ENCODE measurements at places on chromosomes 1 and 21.

- no peak for DNase-seq
Observed at GRCh38 chr1:234489007-234489697, 10.2 kb upstream of the TARBP1 start.

- DNase-seq = no peak
Observed at GRCh38 chr1:67626861-67627235, 58.2 kb upstream of the GADD45A start.

DNA sequence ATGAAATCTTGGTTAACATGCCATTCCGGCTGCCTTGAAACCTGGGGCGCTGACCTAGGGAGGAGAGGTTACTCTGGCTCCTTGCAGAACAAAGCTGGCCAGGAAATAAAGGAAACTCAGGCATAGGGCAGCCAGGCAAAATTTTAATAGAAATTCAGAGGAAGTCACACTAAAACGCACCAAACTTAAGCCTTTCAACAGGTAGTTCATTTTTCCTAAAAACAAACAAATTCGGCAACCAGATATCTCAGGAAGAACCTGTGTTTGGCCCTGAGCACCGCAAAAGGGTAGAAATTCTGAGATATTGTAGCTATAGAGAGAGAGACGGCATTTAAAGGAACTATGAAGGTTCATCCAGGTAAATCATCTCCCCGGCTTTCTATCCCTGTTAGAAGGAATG is 13.1 kb downstream of the LYST start:
- no peak for DNase-seq

GRCh38 chr1:156198831-156199349 is 5.0 kb downstream of the SLC25A44 start:
- DNase-seq = no peak

- DNase-seq = no peak
Observed at GRCh38 chr1:5725406-5725805, 266.8 kb downstream of the NPHP4 start.

DNA sequence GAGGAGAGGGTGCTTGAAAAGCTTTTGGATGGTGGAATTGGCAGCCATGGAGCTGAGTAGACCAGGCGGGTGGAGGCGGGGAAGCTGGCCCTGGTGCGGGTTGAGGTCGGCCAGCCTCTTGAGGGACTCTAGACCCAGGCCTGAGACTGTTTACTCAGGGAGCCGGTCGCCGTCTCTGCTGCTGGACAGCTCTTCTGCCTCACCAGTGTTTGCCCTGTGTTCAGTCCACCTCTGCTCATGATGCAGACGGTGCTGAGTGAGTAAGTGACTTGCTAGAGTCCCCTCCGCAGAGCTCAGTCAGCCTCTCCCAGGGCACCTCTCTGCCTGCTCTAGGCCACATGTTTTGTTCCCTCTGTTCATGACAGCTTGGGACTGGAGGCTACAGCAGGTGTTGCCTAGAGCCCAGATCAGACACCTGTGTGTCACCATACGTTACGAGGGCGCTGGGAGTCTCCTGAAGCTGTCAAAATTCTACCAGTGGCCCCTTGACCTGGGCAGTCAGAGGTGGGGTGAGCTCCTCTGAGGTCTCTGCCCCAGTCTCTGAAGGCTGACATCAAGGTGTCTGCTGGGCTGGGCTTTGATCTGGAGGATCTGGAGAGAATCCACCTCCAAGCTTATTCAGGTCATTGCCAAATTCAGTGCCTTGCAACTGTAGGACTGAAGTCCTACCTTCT is 73.5 kb upstream of the WNT4 start:
- no peak for DNase-seq

GRCh38 chr1:167713330-167714081 is 8.3 kb upstream of the MPZL1 start:
- no peak for DNase-seq

DNA sequence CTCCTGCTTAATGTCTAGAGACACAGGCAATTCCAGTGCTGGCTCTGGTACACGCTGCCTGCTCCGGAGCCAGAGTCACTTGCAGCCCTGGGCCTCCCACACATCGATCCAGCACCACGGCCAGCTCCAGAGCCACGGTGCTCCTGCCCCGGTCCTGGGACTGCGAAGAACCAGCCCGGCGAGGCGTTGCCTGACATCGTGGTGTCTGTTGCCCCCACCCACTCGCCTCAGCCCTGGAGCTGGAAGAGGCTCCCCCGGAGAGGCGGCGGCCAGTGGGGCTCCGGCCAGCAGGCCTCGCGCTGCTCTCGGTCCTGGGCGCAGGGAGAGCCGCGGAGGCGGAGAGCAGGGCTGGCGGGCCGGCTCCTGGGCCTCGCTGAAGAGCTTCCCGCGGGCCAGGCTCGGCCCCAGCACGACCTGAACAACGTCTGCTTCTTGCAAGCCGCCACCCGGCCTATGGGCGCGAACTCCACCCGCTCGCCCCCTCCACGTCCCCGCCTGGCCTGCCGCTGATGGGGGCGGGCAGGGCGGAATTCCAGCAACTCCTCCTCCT is 364.8 kb downstream of the CEP170 start:
- no peak for DNase-seq

- DNase-seq = no peak
Observed at GRCh38 chr1:32969566-32969965, 5.0 kb upstream of the RNF19B start.

GRCh38 chr1:229087339-229087738 is 183.6 kb upstream of the RAB4A start:
- DNase-seq = no peak

DNA sequence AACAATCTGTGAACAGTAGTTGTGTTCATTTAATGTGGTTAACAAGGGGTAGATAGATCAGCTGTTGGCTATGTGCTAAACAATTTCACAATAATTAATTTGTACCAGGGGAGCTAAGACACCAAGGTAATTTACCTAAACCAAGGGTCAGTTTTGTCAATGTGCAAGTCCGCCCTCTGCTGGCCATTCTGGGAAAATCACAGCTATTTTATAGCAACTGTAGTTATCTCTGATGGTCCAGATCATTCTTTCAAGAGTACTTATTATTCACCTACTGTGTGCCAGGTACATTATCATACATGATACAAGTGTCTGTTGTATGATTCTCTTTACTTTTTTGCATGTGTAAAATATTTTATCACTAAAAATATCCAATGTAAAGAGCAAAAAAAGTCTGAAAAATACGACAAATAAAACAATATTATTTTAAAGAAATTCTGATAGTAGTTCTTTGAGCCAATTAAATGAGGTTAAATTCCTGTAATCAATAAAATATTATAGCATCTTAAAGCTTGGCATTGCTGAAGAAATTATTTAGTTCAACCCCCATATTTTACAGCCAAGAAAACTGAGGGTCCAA is 312.3 kb upstream of the FAM78B start:
- DNase-seq = no peak

Data from NCI-H1436 treated with DMSO at 0.1 percent for 48 hours (cell line).